ENCODE measurements at places on chromosomes 1 and 21. TPM values are rescaled to one million over a fixed set of nuclear protein-coding genes. Genes with fewer than 3 reads are reported as not detected.

OXCT2 gene
- total RNA-seq = 0.55 TPM

DNA sequence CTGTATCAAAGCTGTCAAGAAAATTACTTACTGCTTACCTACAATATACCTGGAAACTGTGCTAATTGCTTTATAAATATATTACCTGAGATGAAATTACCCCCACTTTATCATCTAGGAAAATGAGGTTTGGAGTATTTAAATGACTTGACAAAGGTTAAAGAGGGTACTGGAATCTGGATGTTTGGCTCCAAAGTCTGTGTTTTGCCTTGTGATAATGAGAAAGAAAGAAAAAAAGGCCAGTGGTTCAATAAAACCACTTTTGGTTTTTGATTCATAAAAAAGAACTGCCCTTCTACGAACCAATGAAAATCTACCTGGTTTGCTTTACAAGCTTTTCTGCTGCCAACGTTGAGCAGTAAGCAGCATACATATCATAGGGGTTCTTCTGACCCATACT, 61.3 kb upstream of the MUTYH start:
- H3K27ac ChIP-seq = no peak overlapping the region
- no peaks in the 10 kb centered on the region for H3K36me3 ChIP-seq
- no peaks in the 10 kb centered on the region for H3K27me3 ChIP-seq
- H3K4me1 ChIP-seq = no peaks in the 10 kb centered on the region

DNA sequence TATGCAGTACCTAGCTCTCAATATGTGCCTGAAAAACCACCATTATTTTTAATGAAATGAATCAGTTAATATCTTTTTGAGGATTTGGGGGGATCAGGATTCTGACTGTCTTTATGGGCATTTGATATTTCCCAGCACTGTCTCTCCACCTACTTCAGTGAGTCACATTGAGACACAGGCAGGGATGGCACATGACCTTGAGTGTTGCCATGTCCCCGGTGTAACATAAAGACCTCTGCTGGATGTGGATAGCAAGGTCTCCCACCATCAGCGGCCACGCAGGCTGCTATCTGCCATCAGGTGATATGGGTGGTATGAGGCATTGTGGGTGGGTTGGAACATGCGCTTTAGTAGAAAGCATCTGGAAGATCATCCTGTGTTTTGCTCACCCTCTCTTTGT, 103.2 kb downstream of the RGL1 start:
- H3K4me1 ChIP-seq = peaks cover 20% of the 10 kb centered on the region
- peaks cover 14% of the 10 kb centered on the region for H3K36me3 ChIP-seq
- no peak for DNase-seq
- H3K4me3 ChIP-seq = no peak overlapping the region
- H3K27me3 ChIP-seq = no peaks in the 10 kb centered on the region

DNA sequence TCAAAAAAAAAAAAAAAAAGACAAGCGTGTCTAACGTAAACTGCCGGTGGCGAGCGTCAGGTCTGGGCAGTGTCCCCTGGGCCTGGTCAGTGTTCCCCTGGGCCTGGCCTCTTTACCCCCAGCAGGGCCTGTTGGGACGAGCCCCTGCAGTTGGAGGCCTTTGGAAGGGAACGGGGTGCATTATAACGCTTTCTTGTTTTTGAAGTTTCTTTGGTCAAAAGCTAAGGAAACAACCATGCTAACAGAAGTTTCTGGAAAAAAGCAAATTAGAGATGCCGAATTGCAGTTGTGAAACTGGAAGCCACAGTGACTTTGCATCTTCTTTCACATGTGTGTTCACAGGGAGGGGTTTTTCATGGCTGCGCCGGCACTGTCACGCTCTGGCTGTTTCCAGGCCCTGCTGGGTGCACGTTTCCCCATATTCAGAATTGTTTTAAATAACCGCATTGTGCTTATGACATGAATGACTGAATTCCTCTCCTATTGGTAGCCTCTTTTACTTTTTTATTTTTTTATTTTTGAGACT, 16.0 kb downstream of the RRP1 start:
- H3K27ac ChIP-seq = no peak overlapping the region
- no peaks in the 10 kb centered on the region for H3K27me3 ChIP-seq
- peaks cover 27% of the 10 kb centered on the region for H3K36me3 ChIP-seq

DNA sequence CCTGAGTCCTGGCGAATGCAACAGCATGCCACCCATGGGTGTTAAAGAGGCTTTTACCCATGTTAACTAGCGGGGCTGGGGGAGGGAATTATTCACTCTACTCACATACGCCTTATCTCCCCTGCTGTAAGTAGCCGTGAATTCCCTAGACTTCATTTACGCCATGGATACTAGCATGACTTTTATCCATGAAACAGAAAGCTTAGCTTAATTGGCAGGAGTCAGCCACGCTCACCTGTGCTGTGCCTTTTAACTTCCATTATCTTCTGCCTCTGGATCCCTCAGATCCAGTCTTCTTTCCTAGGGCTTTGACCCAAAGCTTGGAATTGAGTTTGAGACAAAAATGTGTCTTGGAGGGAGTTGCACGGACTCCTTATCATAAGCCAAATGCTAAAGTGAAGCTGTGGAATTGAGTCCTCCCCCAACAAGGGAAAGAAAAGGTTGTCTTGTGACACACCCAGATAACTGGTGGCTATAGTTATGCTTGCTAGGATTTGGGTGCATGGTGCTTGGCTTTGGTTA, 9.7 kb upstream of the NASP start:
- no peaks in the 10 kb centered on the region for H3K4me1 ChIP-seq
- H3K27ac ChIP-seq = no peak overlapping the region
- no peak overlapping the region for H3K4me3 ChIP-seq
- no peaks in the 10 kb centered on the region for H3K27me3 ChIP-seq
- DNase-seq = no peak

- no peak overlapping the region for H3K27ac ChIP-seq
- no peak for DNase-seq
These were observed 15.0 kb downstream of the SMYD2 start for GRCh38 chr1:214295934-214296333.

- H3K4me3 ChIP-seq = no peak overlapping the region
- peak; percentile 42 for DNase-seq
- H3K27me3 ChIP-seq = no peaks in the 10 kb centered on the region
- no peaks in the 10 kb centered on the region for H3K4me1 ChIP-seq
- no peaks in the 10 kb centered on the region for H3K36me3 ChIP-seq
These were observed 45.7 kb downstream of the ELK4 start for GRCh38 chr1:205585835-205586785.

- no peak overlapping the region for H3K27ac ChIP-seq
- no peak overlapping the region for H3K4me3 ChIP-seq
- H3K27me3 ChIP-seq = no peaks in the 10 kb centered on the region
These were observed 43.3 kb downstream of the C8B start for GRCh38 chr1:56922507-56922906.

GRCh38 chr1:2045468-2046173, 4.6 kb upstream of the PRKCZ start:
- peaks cover 60% of the 10 kb centered on the region for H3K27me3 ChIP-seq
- H3K4me1 ChIP-seq = no peaks in the 10 kb centered on the region
- H3K27ac ChIP-seq = no peak overlapping the region
- H3K4me3 ChIP-seq = no peak overlapping the region
- DNase-seq = no peak
- H3K36me3 ChIP-seq = no peaks in the 10 kb centered on the region

- no peaks in the 10 kb centered on the region for H3K27me3 ChIP-seq
- no peak for DNase-seq
- H3K27ac ChIP-seq = no peak overlapping the region
- H3K4me3 ChIP-seq = no peak overlapping the region
- H3K4me1 ChIP-seq = no peaks in the 10 kb centered on the region
These were observed 137.3 kb downstream of the SDCCAG8 start for GRCh38 chr1:243393096-243393495.

DNA sequence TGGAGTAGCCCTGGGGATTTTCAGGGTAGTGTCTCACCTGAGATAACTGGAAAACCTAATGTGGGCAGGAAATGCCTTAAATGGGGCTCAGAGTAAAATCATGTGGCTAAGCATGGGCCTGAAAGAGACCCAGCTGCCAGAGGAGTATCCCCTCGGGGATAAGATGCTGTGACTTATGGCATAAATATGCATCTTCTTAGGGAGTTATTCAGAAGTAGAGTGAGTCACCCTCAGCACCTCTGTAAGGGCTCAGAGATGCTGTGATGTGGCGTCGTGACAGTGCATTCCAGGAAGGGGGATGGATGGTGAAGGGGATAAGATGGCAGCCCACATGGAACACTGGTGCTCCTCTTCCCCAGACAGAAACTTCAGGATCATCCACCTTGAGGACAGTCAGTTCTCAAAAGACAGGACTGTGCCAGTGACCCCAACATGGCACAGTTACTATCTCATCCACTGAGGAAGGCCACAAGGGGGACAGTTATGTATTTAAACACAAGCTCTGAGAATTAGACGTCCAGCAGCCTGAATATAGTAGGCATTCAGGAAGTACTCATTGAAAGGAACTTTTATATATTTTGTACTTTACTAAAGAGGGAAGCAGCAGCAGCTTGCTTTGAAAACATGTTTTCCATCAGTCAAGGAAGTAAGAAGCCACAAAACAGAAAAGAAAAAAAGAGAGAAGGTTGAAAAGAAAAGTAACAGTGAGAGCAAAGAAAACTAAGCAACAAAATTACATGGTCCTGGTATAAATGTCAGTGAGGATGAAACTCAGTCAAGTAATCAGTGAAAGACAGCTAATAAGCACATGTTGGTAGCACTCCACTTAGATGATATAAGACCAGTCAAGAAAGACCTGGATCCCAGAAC, 8.3 kb downstream of the IL24 start:
- H3K4me1 ChIP-seq = peaks cover 16% of the 10 kb centered on the region
- DNase-seq = no peak
- H3K27me3 ChIP-seq = no peaks in the 10 kb centered on the region
- no peak overlapping the region for H3K4me3 ChIP-seq
- H3K27ac ChIP-seq = no peak overlapping the region

DNA sequence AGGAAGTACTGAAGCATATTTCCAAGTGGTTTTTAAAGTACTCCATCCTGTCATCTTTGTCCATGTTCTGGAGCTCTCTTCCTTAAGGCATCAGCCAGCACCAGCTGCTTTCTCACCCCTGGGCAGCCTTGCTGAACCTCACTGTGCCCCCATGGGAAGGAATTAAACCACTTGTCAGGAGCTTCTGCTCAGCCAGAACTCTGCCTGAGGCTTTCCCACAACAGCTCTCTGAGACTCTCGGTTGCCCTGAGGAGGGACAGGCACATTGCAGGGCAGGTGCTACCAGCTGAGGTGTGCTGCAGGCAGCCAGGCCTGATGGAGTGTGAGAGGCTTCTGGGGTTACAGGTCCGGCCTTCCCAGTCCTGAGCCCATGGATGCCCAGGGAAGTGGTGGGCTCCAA, 30.9 kb downstream of the FAM163A start:
- peaks cover 3% of the 10 kb centered on the region for H3K4me1 ChIP-seq
- no peaks in the 10 kb centered on the region for H3K27me3 ChIP-seq
- no peak for DNase-seq

DNA sequence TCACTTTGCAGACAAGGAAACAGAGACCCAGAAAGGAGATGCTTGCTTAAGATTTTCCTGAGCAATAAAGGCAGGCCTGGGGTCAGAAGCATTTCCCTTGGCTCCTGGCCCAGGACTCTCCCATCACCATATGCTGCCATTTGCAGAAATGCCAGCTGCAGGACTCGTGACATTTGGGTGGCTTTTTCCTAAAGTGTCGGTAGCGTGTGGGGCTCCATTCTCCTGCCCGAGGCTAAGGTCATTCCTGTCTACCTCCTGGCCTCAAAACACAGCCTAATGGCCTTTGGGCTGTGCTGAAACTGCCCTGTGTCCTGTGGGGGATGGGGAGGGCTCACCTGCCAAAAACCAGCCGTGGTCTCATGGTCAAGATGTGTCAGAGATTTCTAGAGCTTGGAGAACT, 216.1 kb upstream of the EDN2 start:
- H3K4me3 ChIP-seq = no peak overlapping the region
- DNase-seq = no peak
- H3K4me1 ChIP-seq = no peaks in the 10 kb centered on the region
- H3K27ac ChIP-seq = no peak overlapping the region
- no peaks in the 10 kb centered on the region for H3K36me3 ChIP-seq

Measured in sigmoid colon (tissue), 7 donors.